ENCODE measurements at places on chromosomes 2 and 18.
A peak's percentile ranks its signal among the peaks of the same experiment; 100 is the strongest.

GRCh38 chr18:5585653-5586052 lies 41.9 kb upstream of the EPB41L3 start:
- no peak for DNase-seq

DNA sequence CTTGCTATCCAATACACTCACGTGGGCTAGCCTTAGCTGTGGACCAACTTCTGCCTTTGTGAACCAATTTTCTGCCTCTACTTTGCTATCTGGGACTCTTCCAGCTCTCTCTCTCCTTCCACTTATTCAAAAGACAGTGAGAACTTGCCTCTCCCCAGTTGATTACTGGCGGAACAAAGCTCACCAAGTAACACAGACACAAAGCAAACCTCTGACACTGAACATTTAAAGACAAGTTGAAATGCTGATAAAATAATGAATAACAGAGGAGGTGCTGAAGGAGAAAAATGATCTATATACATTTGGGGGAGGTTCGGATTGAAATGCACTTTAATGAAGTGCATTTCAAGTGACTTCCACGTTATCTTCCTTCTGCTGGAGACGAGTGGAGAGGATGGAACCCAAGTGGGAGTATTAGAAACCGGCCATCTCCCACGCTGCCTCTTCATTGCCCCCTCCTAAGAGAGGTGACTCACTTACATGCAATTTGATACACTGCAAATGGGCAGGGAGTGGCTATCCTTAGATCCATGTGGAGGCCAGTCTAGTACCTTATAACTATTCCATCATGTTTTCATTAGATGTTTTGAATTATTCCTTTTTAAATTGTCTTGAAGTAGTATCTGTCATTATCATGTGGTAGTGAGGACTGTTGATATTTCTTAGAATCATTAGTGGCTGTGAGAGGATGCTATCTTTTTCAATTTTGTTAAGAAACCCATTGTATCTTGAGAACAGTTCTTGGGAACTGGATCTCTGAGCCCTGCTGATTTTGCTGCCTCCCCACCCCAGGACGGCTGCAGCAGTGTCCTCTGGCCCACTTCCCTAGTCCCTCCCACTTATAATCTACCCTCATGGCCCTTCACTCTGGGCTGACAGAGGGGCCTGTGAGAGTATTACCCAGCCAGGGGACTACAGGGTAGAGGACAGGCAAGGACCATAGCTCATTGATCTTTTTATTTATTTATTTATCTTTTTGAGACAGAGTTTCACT lies 6.0 kb upstream of the GLI2 start:
- DNase-seq = no peak

DNA sequence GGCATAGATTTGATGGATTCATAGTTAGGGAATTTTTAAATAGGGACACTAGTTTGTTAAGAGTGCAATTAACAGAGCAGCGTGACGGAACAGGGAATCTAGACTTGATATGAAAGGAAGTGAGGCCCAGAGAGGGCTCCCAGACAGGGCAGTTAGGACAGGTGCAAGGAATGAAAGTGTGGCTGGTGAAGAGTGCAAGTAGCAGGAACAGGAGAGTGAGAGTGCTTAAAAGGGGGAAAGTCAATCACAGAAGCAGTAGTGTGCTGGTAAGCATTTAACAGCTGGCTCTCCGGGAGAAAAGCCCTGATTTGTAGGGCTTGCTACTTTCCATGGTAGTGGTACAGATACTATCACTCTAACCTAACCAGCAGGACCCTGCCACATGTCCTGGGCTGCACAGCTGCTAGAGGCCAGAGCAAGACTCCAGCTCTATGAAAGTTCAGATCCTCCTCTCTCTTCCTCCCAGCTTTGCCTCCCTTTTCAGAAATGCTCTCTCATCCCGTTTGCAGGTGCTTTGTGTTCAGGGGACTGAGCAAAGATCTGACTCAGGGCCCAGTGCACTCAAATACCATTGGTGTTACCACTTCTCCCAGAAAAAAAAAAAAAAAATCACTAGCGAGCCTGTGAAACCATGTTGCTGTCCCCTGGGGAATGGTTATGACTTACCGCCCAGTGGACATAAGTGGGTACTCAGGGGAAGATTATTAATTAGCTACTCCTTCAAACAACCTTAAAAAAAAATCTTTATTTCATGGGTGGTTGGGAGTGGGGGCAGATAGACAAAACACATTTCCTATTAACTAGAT lies 18.1 kb upstream of the GCFC2 start:
- DNase-seq = no peak

GRCh38 chr2:201458381-201458780 lies 6.8 kb downstream of the STRADB start:
- no peak for DNase-seq

GRCh38 chr18:78601349-78601748 lies 378.3 kb upstream of the SALL3 start:
- peak; percentile 77 for DNase-seq

DNA sequence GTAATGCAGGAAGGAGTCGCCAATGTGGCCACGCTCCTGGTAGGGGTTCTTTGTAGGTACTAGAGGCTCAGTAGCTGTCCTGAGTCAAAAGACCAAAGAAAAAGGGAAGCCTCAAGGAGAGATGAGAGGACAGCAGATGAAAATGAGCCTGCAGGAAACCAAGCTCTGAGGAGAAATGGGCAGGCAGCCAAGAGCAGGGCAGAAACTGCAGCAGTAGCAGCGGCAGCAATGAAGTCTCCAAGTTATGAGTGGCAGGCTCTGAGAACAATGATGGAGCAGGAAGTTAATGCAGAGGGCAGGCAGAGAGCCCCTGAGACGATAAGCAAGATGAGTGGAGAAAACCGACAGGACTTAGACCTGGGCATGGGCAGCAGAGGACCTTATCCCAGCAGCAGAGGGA lies 48.2 kb upstream of the TMEM200C start:
- no peak for DNase-seq

DNA sequence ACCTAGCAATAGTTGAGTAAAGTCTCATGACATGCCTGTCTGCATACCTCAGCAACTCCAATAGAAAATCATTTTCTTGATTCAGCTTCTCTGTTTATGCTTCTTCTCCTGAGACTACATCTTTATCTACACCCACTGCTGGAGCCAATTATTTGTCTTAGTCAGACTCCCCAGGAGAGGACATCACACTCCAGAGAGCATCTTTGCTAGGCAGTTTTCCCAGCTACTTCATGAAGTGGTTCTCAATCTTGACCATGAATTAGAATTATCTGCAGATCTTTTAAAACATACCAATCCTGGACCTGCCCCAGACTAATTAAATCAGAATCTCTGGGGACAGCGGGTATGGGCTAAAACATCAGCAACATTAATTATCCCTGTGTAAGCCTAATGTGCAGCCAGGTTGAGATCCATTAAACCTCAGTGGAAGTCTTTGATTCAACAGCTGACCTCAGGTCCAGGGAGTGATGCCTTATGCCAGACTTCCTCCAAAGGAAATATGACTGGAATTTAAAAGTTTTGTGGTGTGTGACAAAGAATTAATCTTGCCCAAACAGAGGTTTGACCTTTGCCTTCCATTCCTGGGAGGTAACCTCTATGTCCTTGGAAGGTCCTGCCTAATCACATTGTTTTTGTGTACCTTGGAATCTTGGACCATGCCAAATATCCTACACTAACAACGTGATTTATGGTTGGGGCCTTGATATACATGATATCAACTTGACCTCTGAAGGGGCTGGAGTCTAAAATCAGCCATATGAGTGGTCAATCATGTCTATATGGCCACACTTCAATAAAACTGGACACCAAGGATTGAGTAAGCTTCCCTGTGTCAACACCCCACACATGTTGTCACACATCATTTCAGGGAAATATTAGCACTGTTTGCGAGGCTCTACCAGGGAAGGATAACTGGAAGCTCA lies 99.3 kb upstream of the DNAJC10 start:
- no peak for DNase-seq

DNA sequence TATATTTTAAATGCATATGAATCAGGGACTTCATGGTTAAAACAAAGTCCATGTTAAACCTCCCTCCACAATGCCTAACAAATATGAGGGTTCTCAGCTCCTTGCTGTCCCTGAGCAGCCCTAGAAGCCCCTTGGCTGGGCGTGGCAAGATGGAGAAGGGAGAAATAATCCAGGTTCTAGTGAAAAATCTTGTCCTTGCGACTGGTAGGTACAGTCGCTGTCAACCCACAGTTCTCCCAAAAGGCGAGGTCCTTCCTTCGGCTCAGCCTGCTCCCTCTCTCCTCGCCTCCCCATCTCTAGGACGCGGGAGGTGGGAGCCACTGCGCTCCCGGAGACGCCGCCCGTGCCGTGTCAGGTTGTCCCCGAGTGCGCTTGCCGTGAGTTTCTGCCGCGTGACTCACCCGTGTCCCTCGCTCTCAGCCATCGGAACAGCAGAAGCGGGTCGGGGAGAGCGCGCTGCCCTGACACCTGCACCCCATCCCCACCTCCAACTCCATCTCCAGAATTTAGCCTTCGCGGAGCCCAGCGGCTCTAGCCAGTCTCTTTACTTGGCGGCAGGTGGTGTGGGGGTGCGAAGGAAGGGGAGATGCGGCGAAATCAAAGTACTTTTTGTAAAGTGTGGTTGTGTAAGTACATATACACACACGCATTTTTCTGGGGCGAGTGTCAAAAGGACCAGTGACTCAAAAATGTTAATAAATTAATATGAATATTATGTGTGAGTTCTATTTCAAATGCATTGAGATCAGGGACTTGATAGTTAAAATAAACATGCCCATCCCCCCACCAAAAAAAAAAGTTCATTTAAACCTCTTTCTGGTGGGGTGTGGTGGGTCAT lies 65.1 kb upstream of the TMEM17 start:
- DNase-seq = no peak

- no peak for DNase-seq
These were observed 114.2 kb downstream of the ZNF532 start for GRCh38 chr18:58978916-58979315.

DNA sequence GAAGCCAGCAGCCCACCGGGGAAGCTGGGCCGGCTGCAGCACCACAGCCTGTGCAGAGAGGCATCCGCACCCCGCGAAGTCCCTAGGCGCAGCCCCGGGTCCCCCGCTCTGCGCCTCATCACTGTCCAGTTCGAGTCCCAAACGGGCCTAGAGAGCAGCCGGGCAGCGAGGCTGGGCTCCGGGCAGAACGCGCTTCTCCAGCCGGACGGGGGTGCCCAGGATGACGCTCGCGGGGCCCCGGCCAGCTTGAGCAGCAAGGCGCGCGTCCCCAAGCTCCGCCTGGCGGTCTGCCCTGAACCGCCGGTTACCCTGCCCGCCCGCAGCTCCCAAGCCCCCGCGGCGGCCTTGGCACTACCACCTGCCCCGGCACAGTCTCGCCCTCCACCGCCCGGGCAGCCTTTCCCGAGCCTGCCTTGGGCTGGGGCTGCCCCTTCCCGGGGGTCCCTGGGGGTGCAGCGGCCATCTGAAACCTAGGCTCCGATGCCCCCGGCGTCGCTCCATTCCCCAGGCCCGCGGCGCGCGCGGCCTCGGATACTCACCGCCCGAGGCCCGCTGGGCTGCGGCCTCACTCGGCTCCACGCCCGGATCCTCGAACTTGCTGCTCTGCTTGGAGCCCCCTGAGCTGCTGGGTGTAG lies 591 bp downstream of the SLC16A14 start:
- peak; percentile 91 for DNase-seq

- peak; percentile 100 for DNase-seq
These were observed at the start of gene COQ10B for GRCh38 chr2:197453123-197453913. Gene COQ10B, plus strand, starts transcription at chr2:197453552. Its CDS starts 9 bp downstream, at chr2:197453561.

- DNase-seq = no peak
These were observed 656 bp downstream of the UNC80 start for GRCh38 chr2:209772290-209772685.

- DNase-seq = no peak
These were observed 85.4 kb downstream of the XRCC5 start for GRCh38 chr2:216194561-216194960.

DNA sequence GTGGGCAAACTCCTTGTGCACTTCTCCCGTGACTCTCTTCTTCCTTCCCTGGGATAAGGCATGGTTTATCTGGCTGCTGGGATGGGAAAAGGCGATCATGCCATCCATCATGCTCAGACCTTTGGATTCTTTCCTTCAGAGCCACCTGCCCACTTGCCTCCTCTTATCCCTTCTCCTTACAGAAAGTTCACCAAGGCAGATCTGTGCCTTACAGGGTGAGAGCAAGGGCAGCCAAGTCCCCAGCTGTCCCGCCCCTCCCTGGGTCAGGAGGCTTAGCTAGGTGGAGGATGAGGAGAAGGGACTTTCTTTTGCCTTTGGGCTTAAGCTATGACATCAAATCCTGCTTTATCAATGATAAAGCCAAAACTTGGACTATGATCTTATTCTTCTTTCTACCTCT lies 47.6 kb downstream of the KCNE4 start:
- no peak for DNase-seq

- no peak for DNase-seq
These were observed 342.7 kb upstream of the CHAC2 start for GRCh38 chr2:53424902-53425301.

GRCh38 chr2:25127646-25128045 lies 40.7 kb downstream of the POMC start:
- no peak for DNase-seq

DNA sequence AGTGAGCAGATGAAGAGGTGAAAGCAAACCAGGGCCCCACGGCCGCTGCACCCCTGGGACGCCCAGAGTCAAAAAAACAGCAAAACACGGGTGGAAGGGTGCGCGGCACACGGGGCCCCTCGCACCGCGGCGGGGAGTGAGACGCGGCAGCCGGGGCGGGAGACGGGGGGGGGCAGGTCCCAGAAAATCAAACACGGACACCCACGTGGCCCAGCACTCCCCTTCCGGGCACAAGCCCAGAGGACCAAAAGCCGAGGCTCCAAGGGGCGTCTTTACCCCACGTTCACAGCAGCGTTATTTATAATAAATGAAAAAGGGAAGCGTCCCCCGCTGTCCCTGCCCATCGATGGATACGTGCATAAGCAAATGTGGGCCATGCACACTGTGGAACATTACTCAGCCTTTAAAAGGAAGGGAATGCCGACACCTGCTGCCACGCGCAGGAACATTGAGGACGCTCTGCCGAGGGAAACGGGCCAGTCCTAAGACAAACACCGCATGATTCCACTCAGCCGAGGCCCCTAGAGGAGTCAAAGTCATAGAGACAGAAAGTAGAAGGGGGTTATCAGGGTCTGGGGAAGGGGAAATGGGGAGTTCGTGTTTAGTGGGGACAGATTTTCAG lies 677 bp upstream of the COPS9 start:
- DNase-seq = no peak
